ENCODE measurements at places on chromosomes 1 and 21.

DNA sequence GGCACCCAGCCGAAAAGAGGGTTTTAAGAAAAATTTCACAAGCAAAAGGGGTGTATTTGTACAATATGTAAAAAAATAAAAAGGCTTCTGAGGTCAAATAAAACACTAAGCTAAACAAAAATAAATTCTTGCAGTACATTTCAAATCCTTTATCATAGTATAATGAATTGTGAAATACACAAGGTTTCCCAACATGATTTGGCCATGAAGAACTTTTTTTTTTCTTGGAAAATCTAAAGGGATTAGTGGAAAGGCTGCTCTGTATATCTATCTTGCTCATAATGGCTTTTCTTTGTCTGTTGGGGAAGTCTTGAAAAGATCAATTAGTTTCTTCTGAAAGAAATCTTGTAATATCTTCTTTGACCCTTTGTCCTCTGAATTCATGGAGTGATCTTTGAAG, 593.4 kb downstream of the PLPP3 start:
- no peak for DNase-seq

- DNase-seq = peak; percentile 66
These were observed 416.3 kb upstream of the USP24 start for GRCh38 chr1:55631509-55631908.

- no peak for DNase-seq
These were observed 66.5 kb downstream of the KIRREL1 start for GRCh38 chr1:158059984-158060383.

GRCh38 chr1:88763649-88764406, 79.8 kb downstream of the PKN2 start:
- peak; percentile 45 for DNase-seq

DNA sequence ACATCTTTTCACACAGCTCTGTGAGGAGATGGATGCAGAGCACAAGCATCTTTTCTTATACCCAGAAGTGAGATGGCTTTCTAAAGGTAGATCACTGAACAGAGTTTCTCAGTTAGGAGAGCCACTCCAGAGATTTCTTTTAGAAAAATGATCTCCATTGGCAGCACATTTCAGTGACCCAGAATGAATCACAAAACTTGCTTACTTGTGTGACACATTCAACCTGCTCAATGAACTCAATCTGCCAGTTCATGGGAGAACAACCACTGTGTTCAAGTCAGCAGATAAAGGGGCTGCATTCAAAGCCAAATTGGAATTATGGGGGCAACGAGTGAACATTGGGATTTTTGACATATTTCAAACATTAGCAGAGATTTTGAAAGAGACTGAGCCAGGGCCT, 78.3 kb downstream of the UCHL5 start:
- DNase-seq = no peak

Measured in BJ (cell line).